Endodermal cell (in vitro differentiated cells): ENCODE measurements at places on chromosomes 7 and 10. TPM values are rescaled to one million over a fixed set of nuclear protein-coding genes. Genes with fewer than 3 reads are reported as not detected.

The HHEX gene
- 106 to 120 TPM (median 113 TPM) in 3 replicates for total RNA-seq

- H3K4me1 ChIP-seq, result no peaks in the 10 kb centered on the region
- no peaks in the 10 kb centered on the region for H3K36me3 ChIP-seq
- no peak overlapping the region for H3K4me3 ChIP-seq
- H3K27ac ChIP-seq, result no peak overlapping the region
- DNase-seq, result no peak
- no peaks in the 10 kb centered on the region for H3K27me3 ChIP-seq
Observed at GRCh38 chr10:96608805-96609204, 22.0 kb upstream of the TM9SF3 start.

GRCh38 chr7:70132226-70132851 lies 534.1 kb downstream of the AUTS2 start:
- peak overlapping the region; percentile 13 for H3K27ac ChIP-seq
- H3K36me3 ChIP-seq, result no peaks in the 10 kb centered on the region
- peaks cover 3% of the 10 kb centered on the region for H3K4me1 ChIP-seq
- no peak for DNase-seq

DNA sequence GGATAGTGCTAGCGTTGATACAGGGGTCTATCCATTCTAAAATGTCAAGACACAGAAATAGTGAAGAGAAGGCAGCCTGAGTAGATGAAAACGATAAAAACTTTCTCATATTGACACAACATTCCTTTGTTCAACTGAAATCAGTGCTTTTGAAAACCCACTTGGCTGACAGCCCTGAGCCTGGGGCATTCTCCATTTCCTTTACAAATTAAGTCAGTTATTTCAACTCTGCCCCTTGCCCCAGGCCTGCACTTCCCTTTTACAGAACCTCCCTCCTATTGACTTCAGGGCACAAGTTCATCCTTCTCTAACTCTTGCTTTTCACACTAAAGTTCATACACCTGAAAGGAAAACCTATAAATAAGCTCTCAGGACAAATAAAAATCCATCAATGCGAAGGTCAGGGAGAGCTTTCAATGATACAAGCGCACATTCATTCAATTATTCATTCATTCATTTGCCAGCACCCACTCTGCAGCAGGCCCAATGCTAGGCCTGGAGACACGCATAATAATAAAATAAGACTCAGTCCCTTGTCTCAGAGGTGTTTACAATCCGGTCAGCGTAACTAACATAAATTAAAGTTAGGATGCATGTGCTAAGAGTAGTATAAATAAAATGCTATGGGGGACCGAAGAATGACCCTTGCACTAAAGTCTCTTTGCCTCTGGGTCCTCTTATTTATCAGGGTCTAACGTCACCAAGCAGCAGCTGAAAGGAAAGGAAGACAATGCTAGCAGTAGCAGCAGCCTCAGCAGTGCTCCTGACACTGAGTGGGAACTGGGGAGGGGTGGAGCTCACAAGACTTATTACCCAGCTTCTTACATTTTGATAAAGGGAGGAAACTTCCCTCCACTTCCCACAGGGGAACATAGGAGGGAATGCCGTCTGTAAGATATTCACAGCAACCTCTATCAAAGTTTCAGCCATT lies 134.8 kb downstream of the PDE1C start:
- DNase-seq, result no peak
- no peaks in the 10 kb centered on the region for H3K36me3 ChIP-seq
- H3K27me3 ChIP-seq, result no peaks in the 10 kb centered on the region
- H3K27ac ChIP-seq, result peak overlapping the region; percentile 40
- no peak overlapping the region for H3K4me3 ChIP-seq

DNA sequence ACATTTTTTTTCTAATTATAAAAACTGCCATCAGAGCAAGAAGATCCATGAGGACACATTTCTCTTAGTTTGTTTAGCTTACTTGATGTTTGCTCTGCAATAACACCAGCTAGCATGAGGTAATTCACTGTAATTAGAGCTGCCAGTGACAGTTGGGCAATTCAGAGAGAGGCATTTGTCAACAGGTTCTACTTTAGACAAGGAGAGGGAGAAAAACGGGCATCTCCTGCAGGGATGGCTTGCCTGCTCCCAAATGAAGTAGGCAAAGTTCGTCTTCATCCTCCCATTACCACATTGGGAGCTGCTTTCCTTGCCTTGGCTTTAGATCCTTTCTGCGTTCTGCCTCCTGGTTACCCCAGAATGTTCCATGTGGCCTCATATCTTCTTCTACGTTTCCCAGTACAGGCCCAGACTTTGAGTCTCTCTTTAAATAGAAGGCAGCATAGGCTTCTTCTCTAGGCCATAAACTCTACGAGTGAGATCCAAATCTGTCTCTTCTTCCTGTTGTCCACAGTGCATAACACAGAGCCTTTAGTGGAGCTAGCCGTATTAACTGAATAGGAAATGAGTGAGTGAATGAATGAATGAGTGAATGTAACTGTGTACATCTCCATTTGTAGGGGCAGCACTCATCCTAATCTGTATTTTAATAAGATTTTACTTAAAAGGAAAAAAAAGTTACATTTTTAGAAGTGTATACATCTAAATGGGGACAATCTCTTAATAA lies 21.2 kb downstream of the ASB15 start:
- DNase-seq, result no peak
- H3K4me3 ChIP-seq, result no peak overlapping the region
- no peaks in the 10 kb centered on the region for H3K27me3 ChIP-seq
- H3K36me3 ChIP-seq, result no peaks in the 10 kb centered on the region

DNA sequence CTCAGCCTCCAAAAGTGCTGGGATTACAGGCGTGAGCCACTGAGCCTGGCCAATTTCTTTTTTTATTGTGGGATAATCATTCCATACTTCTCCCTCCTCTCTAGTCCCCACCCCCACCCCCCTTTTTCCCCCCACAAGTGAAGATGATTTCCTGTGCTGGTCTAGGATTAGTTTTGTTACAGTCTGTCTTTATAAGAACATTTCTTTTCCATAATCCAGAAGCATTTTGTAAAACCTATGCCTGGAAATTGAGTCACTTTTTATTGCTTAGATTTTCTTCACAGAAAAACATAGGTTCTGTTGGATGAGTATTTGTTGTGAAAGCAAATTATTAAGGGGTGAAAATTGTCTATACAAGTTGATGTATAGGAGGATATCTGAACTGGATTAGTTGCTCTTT lies 98.9 kb downstream of the KAT6B start:
- peaks cover 11% of the 10 kb centered on the region for H3K4me1 ChIP-seq
- H3K36me3 ChIP-seq, result no peaks in the 10 kb centered on the region
- no peak overlapping the region for H3K27ac ChIP-seq
- DNase-seq, result no peak
- H3K27me3 ChIP-seq, result no peaks in the 10 kb centered on the region

DNA sequence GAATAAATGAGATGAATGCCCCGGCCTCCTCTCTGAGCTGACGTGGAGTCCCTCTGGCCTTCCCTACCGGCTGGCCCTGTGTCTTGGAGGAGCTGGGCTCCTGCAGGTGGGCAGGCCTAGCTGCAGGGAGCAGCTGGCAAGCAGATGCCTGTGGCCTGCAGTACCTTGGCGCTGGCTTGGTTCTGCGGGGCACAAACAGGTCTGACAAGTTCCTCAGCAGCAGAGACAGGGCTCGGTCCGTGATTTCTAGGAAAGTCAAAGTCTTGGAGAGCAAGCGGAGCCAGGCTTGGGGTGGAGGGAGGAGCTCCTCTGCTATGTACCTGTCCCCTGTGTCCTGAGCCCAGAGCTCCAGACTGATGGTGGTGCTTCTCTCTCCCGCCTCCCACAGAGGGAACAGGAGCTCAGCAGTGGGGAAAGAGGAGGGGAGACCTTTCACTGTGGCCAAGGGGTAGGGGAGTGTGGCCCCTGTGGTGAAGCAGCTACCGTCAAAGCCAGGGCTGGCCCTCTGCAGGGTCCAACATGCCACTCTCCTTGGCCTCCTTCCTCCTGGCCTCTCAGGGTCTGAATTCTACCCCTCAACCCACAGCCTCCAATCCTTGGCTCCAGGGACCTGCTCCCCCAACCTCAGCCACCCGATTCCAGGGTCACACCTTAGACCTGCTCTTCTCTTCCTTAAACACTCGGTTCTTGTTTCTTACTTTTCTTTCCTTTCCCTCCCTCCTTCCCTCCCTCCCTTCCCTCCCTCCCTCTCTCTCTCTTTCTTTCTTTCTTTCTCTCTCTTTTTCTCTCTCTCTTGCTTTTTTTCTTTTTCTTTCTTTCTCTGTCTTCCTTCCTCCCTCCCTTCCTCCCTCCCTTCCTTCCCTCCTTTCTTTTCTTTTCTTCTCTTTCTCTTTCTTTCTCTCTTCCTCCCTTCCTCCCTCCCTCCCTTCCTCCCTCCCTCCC lies 20.1 kb downstream of the MYL10 start:
- H3K4me1 ChIP-seq, result no peaks in the 10 kb centered on the region
- H3K4me3 ChIP-seq, result no peak overlapping the region
- no peaks in the 10 kb centered on the region for H3K27me3 ChIP-seq
- no peak overlapping the region for H3K27ac ChIP-seq
- peak; percentile 80 for DNase-seq

- DNase-seq, result peak; percentile 60
- H3K36me3 ChIP-seq, result no peaks in the 10 kb centered on the region
- peaks cover 9% of the 10 kb centered on the region for H3K27me3 ChIP-seq
- H3K4me1 ChIP-seq, result peaks cover 5% of the 10 kb centered on the region
- no peak overlapping the region for H3K27ac ChIP-seq
Observed at GRCh38 chr7:135905858-135906257, 71.3 kb downstream of the MTPN start.
